ENCODE measurements at places on chromosomes 1 and 21.

- peak; percentile 12 for DNase-seq
Measured at GRCh38 chr1:107748531-107748930, 216.4 kb downstream of the VAV3 start.

- DNase-seq = no peak
Measured at GRCh38 chr1:116105996-116106395, 5.2 kb upstream of the MAB21L3 start.

GRCh38 chr1:65512967-65513780, 92.7 kb downstream of the LEPR start:
- no peak for DNase-seq

- DNase-seq = no peak
Measured at GRCh38 chr1:81543764-81544163, 257.0 kb upstream of the ADGRL2 start.

DNA sequence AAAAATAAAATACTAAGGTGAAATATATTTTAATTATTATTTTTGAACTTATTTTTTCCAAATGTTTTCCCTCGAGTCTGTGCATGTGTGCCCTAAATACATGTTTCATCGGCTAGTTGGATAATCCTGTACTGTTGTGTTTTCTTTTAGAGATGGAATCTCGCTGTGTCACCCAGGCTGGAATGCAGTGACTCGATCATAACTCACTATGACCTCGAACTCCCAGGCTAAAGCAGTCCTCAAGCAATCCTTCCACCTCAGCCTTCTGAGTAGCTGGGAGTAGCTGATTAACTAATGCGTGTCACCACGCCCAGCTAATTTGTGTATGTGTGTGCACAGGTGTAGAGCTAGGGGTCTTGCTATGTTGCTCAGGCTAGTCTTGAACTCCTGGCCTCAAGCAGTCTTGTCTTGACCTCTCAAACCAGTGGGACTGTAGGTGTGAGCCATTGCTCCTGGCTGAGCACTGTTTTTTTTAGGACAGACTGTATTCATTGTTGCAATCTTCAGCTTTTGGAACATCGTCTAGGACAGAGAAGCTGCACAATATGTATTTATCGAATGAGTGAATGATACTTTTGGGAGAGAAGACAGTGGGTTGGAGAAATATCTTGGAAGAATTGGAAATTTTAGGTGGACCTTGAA, 4.8 kb upstream of the TMCO1 start:
- no peak for DNase-seq

DNA sequence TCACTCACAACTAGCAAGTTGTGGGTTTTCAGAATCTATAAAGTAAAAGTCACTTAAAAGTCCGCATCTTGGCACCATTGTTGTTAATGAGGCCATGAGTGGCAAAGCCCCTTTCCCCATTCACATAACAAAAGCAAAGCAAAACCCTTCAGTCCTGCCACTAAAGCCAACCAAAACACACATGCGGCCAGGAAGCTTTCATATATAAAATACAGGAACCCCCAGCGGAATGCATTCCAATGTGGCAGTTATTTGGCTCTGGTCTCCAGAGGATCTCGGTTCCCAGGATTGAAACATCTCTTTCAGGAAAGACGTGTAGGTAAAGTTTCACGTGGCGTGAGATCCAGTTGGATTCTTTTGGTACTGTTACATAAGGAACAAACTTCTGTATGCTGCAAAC, 2.5 kb upstream of the LBR start:
- DNase-seq = no peak

DNA sequence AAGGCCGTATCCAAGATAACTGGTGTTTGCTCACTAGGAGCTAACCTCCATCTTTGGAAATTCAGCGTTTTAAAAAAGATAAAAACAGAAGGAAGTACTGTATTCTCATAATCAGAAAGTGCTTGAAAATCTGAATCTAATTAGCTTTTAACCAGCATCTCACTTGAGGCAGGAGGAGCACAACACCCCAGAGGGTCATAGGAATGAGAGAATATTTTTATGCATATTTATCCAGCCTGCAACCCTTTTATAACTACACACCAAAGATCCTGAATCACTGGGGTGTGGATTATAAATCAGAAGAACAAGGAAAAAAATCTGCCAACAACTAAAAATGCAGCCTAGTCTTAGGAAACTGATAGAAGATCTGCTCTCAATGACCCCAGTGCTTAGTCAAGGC, 68.0 kb upstream of the PTCH2 start:
- DNase-seq = no peak
